ENCODE measurements at places on chromosomes 6 and 20.

- DNase-seq = no peak
Observed at GRCh38 chr6:148343047-148343782, 577 bp downstream of the SASH1 start.

DNA sequence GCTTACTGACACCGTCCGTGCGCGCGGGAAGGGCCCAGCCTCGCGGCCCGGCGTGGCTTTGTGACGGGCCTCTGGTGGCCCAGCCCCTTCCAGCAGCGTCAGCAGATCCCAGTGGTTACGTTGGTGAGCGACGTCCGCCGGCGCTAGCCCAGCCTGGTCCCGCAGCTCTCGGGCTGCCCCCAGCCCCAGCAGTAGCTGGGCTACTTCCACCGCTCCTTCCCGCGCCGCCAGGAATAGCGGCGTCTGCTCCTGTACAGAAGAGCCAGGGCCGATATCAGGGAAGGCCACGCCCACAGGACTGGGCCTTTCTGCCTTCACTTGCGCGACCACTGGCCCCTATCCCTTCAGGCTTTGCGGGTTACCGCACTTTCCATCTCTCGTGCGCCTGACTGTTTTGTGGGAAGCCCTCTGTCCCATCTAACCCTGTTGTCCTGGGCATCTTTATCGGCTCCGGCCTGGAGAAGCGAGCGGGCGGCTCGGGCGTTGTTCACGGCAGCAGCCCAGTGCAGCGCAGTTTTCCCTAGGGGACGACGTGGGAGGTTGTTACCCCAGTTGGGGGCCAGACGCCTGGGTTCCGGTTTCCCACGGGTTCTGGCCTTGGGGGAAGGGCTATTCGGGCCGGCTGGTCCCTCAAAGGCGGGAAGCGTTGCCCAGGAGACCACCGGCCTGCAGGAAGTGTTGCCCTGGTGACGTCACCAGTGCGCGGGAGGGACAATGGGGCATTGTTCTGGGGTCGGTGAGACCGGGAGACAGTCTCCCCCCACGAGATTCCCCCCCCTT is 3.6 kb upstream of the GPSM3 start:
- peak; percentile 92 for DNase-seq

GRCh38 chr6:53691667-53692133 is 26.1 kb upstream of the KLHL31 start:
- DNase-seq = no peak

DNA sequence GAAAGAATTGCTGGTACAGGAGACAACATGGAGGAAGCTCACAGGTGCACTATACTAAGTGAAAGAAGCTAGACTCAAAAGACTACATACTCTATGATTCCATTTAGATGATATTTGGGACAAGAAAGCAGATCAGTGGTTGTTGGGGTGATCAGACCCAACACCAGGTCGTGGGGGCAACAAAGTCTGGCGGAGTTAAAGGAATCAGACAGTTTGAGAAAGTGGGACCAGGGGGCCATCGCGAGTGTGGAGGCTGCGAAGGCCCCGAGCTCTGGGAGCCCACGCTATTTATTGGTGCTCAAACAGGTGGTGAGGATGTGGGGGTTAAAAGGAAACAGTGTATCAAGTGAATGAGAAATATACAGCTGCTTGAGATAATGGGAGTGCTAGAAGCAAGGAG is 282.8 kb upstream of the SGK1 start:
- DNase-seq = no peak

DNA sequence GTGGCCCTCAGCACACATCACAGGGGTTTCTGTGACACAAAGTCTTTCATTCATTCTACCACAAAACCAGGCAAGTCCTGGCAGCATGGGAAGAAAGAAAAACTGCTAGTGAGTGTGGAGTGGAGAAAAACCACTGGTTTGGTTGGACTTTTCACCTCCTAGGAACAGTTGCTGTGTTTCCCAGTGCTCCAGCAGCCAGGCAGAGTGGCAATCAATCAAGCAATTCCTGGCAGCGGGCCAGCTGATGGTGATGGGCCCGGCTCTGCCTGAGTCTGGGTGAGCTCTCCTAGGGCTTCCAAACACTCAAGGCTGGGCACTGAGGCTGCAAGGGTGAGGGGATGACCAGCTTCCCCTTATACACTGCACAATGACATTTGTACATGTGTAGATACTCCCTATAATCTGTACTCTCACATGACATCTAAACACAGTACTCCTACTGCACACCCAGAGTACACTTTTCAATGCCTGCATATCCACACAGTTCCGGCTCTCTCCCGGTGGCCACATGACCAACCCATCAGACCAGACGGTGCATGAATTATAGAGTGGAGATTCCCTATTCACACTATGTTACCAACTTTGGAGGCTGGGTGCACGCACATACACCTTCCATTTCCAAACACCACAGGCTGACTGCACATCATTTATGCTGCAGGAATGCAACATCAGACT is 156.6 kb downstream of the UNC5CL start:
- DNase-seq = no peak

- no peak for DNase-seq
Observed at GRCh38 chr6:34240329-34241248, 3.9 kb downstream of the HMGA1 start.

GRCh38 chr6:142702501-142703460 is 242.2 kb downstream of the HIVEP2 start:
- peak; percentile 57 for DNase-seq

DNA sequence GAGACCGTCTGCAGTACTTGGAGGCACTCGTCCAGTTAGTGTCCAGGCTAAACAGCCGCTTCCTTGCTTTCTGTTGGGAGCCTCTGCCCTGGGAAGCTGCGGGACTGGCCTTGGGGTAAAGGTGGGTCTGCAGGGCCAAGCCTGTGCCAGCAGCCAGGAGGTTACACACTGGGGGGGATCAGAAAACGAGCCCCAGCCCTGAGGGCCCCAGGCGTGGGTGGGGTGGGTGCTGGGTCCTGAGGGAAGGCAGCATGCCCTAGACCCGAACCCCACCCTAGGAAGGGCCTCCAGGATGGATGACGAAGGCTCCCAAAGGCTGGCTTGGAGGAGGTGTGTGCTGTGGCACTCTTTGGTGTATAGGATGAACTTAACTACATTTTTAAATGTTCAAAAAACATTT is 335.2 kb downstream of the ZFAND3 start:
- DNase-seq = no peak

GRCh38 chr6:159716247-159717096 is 10.8 kb upstream of the WTAP start:
- peak; percentile 32 for DNase-seq

- no peak for DNase-seq
Observed at GRCh38 chr6:105982761-105983540, 103.2 kb upstream of the PRDM1 start.

- DNase-seq = no peak
Observed at GRCh38 chr20:2518558-2518957, 9.8 kb upstream of the ZNF343 start.

GRCh38 chr20:63047267-63047666 is 40.5 kb upstream of the BHLHE23 start:
- no peak for DNase-seq

DNA sequence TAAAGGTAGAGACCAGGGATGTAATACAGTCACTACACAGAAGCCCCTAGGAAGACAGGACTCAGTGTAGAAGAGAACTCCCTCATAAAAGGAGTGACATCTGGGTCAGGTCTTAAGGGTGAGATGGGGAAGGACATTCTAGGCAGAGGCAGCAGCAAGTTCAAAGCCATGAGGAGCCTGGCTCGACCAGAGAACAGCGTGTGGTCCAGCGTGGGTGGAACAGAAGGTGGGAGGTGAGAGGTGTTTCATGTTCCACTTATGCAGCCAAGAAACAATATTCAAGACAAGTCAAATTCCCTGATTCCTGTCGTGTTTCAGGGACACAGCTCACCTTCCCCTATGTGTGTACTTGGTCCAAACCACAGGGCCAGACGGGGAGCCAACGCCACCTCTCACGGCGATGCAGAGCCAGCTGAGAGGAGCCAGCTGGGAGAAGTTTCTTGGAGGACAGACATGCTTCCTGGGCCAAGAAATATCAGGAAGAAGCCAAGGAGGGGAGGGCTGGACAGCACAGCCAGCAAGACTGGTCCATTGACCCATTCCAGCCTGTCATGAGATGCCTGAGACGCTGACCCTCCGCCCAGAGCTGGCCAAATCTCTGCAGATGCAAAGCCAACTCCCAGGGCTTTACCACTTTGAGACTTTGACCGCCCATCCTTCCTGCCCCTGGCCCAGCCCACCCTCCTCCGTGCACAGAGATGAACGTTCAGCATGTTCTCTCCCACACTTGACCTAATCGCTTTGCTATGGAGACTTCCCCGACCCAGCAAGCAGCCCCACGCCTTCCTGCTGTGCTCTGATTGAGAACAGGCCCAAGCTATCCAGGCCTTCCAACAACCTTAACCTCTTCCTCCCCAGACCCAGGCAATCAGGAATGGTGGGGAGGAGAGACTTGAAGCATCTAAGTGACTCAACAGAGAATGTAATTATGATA is 113.8 kb downstream of the PRND start:
- DNase-seq = peak; percentile 89

- no peak for DNase-seq
Observed at GRCh38 chr20:46677608-46678007, 11.6 kb downstream of the TP53RK start.

DNA sequence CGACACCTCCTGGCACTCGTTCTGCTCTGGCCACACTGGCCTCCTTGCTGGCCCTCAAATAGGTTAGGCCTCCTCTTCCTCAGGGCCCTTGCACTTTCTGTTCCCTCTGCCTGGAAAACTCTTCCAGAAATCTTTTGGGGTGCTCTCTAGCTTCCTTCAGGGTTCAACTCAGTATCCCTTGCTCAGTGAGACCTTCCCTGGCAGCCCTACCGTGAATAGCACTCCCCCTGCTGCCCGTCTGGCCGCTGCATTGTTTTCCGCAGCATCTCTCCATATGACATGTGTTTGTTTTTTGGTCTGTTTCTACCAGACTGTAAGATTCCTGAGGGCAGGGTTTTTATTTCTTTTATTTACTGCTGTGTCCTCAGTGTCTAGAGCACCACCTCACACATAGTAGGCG is 6.7 kb downstream of the DDX27 start:
- DNase-seq = no peak

GRCh38 chr6:34816635-34817301 is 24.9 kb downstream of the BLTP3A start:
- no peak for DNase-seq

DNA sequence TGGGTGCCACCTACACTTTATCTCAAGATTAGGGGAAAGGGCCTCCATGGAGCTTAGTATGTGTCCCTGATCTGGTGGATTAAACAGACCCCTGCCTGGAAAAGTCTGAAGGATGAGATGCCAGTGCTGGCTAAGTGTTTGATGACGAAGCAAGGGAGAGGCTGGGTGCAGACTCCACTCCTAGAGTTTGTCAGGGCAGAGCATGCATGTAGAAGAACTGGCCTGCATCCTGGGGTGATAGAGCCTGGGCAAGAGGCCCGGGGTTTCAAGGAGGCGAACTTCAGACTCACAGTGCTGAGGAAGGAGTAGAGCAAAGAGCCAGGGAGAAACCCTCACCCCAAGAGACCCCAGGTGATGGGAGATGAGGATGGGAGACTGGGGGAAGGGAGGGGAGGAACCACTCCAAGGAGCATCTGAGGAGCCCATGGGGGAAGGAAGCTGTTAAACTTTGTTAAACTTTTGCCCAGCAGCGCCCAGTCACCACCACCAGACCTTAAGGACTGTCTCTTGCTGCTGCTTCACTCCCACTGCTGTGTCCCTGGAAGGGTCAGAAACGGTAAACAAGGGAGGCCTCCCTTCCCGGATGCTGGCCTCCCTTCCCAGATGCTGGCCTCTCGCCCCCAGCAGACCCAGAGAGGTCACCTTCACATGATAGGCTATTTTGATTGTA is 61.6 kb downstream of the RPRD1B start:
- peak; percentile 52 for DNase-seq

GRCh38 chr6:104473021-104473429 is 386.7 kb downstream of the HACE1 start:
- no peak for DNase-seq

DNA sequence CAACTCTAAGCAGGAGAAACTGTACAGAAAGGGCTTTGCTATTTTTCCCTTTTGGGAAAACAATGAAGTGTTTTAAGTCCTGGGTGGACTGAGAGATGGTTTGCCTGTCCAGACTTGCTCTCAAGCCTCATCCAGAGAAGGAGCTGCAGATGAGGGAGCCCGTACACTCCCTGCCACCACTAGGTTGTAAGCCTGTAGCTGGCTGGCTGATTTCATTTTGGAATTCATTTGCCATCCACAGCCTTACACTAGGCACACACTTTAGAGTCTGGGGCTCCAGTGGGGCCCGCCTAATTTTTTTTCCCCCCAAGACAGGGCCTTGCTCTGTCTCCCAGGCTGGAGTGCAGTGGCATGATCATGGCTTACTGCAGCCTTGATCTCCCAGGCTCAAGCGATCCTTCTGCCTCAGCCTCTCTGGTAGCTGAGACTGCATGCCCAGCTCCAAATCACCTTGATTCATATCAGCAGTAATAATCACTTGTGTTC is 28.4 kb downstream of the POFUT1 start:
- DNase-seq = no peak

GRCh38 chr6:27168108-27168507 is 79.4 kb upstream of the PRSS16 start:
- DNase-seq = no peak

- peak; percentile 12 for DNase-seq
Observed at GRCh38 chr6:4518506-4518905, 257.7 kb upstream of the CDYL start.

- DNase-seq = no peak
Observed at GRCh38 chr6:143267760-143268159, 182.7 kb downstream of the ADAT2 start.

DNA sequence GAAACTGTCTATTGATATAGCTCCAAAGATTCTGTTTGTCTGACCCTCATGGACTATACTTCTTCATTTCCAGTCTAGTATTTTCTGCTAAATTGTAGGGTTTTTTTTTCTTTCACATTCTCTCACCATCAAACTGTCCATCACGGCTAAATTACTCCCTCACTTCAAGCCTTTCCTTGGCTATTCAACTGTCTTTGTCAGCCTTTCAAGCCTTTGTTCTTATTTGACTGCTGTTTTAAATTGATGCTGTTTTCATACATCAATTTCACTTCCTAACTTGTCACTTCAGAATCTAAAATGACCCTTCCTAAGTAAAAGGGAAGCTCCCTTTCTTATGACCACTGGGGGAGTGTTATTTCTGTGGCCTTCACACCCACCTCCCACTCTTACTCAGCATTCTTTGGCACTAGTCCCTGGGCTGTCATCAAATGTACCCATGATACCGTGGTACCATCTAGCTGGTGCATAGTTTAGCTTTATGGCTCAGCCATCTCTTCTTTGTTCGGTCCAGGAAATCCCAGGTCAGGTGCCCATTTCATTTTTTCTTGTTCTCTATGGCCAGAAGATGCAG is 8.6 kb downstream of the GJA1 start:
- no peak for DNase-seq

GRCh38 chr20:45347936-45348778 is at the start of gene SDC4:
SDC4 (minus strand) TSS chr20:45348424; CDS start chr20:45348384, 40 bp downstream.
- no peak for DNase-seq

GRCh38 chr6:22809370-22809769 is 240.0 kb downstream of the HDGFL1 start:
- no peak for DNase-seq

- DNase-seq = no peak
Observed at GRCh38 chr20:23605867-23606651, at the start of gene CST9. CST9 (minus strand) TSS chr20:23605917; CDS start chr20:23605864, 53 bp downstream.

DNA sequence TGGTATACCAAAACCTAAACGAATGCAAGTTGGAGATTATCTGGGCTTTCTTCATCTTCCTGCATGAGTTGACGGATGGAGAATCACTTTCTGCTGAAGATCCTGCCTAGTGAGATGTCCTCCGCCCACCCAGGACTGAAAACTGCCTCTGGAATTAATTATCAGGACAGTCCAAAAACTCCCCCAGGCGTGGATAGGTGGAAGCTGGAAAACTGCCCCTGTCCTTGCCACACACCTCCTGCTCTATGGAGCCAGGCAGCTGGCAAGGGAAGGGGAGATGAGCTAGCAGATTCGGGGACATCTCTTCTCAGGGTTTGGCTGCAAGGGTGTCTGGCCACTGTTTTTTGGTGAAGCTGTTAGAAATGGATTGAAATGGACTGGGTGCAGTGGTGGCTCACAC is 89.3 kb upstream of the ZNFX1 start:
- no peak for DNase-seq

Data from umbilical cord (tissue), 2 donors.